ENCODE measurements at places on chromosomes 4 and X. TPM values are rescaled to one million over a fixed set of nuclear protein-coding genes. Genes with fewer than 3 reads are reported as not detected.

The XAGE2 gene
- total RNA-seq, result not detected

DNA sequence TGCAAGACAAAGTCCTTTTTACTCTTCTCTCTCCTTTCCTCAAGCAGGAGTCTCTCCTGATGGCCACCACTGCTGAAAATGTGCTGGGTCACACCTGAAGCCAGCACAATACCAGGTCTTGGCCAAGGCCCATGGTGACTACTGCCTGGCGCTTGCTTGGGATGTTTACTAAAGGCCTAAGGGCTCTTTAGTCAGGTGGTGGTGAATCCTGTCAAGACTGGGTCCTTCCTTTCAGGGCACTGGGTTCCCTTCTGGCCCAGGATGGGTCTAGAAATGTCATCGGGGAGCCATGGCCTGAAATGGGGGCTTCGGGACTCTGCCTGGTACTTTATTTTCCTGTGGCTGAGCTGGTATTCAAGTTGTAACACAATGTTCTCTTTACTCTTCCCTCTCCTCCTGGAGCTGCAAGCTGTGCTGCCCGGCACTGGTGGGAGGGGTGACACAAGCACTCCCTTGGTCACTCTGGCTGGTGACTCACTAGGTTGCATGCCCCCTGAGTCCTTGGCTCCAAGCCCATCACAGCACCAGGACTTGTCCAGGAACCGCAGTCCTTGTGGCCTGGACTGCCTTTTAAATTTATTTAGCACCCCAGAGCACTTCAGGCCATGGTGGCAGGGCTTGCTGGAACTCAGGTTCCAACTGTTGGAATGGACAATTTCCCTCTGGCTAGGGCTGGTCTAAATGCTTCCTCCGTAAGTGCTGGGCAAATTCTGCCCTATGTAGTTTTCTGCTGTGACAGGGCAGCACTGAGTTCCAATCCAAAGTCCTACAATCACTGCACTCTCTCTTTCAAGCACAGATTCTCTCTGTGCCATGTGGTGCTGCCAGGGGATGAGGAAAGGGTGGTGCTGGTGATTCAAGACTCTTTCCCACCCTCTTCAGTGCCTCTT is 11.3 kb downstream of the ARL13A start:
- DNase-seq, result no peak

- no peak for DNase-seq
These were observed 132.1 kb upstream of the CXCL13 start for GRCh38 chr4:77473509-77473908.

DNA sequence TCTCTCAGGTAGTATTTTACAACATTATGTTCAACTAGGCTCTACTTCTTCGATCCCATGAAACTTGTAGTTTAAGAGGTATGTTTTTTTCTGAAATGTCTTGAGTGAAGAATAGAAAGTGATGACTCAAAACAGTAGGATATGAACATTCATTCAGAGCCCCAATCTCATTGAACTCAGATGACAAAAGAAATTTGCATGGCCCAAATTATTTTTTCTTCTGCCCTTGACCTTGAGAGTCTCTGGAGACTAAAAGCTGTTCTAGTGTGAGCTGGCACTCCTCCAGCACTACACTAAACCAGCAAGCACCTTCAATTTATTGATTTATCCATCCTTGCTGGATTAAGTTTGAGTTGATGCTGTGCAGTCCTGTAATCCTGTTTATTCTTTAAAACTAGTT is 4.0 kb downstream of the DCLK2 start:
- peak; percentile 20 for DNase-seq

GRCh38 chr4:13903901-13904300 is 276.4 kb upstream of the BOD1L1 start:
- DNase-seq, result no peak

All from frontal cortex (tissue), 4 donors.